ENCODE measurements at places on chromosomes 3 and 15.

DNA sequence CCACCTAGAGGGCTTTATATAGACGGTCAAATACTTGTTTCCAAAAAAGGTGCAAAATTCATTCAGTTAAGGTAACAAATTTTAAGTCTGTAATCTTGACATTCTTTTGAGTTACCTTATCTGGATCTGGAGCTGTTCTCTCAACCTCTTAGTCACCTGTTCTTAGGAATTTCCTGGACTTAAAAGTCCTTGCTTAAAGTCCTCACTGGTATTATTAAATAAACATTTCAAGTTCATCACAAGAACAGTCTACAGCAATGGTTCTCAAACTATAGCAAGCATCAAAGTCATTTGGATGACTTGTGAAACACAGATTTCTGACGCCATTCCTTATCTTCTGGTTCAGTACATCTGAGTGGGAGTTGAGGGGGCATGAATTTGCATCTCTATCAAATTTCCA is 122.9 kb upstream of the GOLIM4 start:
- DNase-seq = no peak

- no peak for DNase-seq
Measured at GRCh38 chr15:91887321-91887720, 33.8 kb downstream of the SLCO3A1 start.

DNA sequence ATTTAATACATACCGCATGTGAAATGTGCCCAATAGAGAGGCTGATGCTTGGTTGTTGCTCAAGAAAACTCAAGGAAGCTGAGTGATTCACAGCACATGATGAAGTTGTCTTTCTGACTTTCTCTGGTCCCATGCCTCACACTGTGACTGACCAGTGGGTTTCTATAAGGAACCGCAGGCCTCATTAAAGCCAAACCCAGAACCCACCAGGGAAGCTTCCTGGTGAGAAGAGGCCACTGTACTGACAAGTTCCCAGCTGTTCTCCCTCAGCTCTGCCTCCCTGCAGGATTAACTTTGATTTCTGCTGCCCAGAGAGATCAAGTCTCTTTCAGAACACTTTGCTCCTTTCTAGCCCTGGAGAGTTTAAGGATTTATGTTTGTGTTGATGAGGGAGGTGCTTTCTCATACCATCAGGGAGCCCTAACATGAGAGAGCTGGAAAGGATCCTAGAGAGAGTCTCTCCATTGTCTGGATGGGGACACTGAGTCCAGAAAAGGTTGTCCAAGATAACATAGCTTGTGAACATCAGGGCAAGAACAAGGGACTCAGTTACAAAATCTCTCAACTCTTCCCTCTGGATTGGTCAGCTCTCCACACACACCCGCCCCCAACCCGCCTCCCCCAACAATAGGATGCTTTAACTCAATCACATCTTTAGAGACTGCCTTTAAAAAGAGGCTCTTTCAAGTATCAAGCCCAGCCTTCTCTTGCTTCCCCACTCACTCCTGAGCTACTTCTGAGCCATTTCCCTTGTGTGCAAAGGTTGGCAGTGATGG is 303.2 kb upstream of the TLE3 start:
- DNase-seq = no peak

GRCh38 chr3:114879059-114880031 is 267.7 kb downstream of the ZBTB20 start:
- DNase-seq = no peak

DNA sequence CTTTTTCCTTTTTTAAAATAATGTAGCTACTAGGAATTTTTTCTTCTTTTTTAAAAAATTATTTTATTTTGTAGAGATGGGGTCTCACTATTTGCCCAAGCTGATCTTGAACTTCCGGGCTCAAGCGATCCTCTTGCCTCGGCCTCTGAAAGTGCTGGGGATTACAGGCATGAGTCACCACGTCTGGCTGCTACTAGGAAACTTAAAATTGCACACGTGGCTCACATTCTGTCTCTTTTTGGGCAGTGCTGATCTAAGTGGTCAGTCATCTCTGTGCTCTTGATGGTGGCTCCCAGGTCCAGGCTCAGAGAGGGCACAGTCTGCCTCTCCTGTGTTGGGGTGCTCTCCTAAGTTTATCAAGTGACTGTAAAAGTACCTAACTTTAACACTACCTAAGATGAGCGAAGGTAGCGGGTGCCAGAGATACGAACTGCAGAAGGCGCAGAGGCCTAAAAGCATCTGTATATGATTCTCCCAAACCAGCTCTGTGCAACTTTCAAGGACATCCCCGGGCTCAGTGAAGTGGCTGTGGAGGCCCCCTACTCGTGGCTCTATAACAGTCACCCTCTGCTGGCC is 52.9 kb upstream of the SEC13 start:
- no peak for DNase-seq

DNA sequence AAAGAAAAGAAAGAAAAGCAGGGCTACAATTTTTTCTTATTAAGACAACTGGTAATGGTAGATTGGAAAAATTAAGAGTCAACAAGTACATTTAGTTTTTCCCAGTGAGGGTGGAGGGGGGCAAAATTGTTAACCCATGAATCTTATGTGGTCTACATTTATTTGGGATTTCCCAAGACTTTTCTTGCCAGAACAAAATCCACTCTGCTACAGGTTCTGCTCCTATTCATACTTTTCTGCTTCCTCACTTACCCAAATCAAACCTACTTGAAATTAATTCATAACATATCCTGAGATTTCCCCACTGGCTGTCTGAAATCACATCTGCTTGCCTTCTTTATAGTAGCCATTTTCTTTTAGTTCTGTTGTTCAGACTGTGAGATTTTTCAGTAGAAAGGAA is 41.1 kb downstream of the VGLL3 start:
- no peak for DNase-seq

- DNase-seq = no peak
Measured at GRCh38 chr3:17800232-17800631, 57.8 kb upstream of the TBC1D5 start.

GRCh38 chr3:19347671-19348070 is 199.4 kb downstream of the KCNH8 start:
- no peak for DNase-seq

DNA sequence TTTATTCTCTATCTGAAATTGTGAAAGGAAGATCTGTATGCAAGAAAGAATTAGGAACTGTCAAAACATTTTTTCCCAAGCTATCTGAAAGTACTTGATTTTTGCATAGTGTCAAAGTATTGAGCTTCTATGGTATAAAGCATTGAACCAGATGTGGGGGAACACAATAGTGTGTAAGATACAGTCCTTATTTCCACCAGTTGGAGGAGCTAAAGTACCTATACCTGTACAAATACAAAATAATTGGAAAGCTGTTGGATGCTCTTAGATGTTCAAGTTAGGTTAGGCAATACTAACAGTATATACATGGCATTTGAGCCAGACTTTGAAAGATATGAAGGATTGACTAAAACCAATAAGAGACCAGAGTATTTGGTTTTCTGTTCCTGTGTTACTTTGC is 148.4 kb downstream of the B3GALNT1 start:
- no peak for DNase-seq

GRCh38 chr3:196969134-196969659 is 564 bp upstream of the PIGZ start:
- DNase-seq = no peak

DNA sequence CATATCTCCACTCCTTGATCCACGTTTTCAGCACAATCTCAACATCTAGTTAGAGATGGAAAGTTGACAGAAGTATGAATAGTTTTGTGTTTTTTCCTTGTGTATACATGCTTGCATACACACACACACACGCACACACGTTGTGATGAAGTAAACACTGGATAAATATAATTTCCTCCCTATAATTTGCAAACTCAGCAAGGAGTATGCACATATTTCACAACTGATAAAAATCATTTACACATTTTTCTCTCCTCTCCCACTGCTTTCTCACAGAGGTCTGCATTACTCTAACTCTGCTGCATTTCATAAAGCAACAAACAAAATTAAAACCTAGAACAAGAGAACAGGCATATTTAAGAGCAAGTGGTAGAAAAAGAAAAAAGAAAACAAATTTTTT is 320.9 kb downstream of the ERC2 start:
- no peak for DNase-seq

- DNase-seq = no peak
Measured at GRCh38 chr3:150544041-150544440, 2.3 kb downstream of the SERP1 start.

GRCh38 chr3:43255662-43256061 is 30.7 kb upstream of the SNRK start:
- DNase-seq = no peak

DNA sequence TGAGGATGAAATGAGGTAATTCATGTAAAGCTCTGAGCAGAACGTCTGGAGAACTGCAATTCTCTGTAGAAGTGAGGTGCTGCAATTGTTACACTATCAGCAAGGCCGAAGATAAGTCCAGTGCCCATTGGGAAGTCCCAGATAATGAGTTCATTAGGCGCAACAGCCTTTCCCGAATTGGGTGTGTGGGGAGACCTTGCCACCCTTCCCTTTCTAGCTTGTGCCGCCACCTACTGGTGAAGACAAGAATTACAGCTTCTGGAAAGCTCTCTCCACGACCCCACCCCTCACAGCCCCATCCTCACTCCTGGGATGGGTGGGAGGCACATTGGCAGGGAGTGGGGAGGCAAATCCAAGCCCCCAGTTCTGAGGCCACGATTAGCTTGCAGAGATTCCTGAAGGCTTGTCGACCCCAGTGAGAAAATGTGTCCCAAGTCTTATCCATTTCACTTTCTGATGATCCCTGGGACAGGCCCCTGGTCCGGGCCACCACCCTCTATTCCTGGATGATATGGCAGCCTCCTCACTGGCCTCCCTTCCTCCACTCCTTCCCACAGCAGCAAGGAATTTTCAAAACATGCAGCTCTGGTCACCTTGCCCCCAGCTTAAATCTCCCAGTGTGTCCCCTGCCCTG is 36.4 kb downstream of the FAM3D start:
- DNase-seq = no peak

DNA sequence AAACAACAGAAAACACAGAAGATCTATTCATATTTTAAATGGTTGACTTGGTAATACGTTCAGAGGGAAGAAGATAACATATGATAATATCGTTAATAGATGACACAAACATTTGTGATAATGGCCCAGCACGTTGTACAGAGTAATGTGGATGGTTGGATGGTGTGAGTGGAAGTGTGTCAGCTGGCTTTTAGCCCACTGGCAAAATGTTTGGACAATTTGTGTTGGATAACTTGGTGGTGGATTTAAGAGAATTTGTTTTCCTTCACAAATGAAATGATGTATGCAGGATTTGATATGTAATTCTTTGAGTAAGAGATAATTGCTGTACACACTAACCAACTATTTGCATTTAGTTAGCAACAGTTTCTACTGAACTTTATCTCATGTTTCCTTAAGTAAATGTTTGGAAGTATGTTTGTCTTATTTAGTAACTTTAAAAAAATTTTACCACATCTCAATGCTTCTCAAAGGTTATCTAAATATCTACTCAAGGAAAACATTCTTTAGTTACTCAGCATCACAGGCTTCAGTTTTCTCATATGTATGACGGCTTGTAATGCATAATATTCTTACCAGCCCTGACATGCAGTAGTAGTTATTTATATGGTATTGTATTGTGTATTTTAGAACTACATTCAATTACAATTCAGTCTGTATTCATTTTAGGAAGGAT is 328.5 kb upstream of the GOLIM4 start:
- no peak for DNase-seq

DNA sequence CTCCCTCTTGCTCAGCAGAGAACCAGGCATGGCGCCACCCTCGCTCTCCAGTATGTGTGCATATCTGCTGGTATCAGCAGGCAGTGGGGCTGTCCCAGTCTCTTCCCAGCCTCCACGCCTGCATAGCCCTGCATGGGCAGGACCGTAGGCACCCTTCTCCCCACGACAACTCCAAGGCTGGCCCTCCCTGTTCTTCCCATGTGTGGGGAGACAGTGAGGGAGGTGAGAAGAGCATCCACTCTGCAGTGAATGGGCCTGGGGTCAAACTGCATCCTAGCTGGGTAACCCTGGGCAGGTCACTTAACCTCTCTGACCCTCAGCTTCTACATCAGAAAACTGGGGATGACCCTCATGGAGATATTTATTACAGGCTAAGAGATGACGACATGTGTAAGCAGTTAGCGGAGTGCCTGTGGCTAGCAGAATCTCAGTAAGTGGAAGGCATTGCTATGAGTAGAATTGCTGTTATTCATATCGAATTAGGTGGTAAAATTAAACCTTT is 13.3 kb upstream of the SSUH2 start:
- DNase-seq = no peak

DNA sequence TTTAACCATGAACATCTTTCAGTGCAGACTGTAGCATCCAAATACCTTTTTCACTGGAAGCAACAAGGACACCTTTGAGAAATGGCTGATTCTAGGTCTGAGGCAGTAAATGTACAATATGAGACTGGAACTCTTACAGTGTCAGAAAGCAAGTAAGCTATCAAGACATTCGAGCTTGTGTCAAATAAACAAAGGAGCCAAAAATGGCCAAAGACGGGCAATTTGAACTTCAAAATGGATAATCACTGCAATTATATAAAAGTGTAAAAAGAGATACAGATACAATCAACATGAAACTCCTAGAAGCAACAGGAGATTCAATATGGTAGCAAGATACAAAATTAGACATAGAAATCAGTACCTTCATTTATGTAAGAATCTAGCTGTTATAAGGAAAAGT is 138.5 kb upstream of the CCDC54 start:
- DNase-seq = no peak

GRCh38 chr15:37109872-37110572 is 9.7 kb upstream of the MEIS2 start:
- DNase-seq = no peak

DNA sequence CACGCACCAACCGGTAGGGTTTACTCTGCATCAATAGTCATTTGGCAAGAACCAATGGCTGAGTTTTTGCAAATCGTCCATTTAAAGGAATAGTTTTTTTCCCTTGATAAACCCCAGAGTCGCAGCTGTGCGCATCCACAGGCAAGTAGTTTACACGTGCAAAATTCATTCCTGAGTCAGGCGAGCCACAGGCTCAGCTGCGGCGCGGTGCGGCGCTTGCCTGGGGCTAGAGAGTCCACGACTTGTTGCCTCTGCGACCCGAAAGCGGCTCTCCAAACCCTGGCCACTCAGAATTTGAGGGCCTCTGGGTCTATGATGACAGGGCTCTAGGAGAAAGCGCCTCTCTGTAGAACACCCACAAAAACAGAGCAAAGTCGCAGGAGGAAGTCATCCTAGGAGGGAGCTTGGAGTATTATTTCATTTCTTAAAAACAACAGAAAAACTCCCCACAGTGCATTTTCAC is 36.7 kb downstream of the ZIC4 start:
- DNase-seq = no peak

GRCh38 chr3:136984837-136985236 is 27.1 kb downstream of the IL20RB start:
- peak; percentile 60 for DNase-seq

Data from epithelial cell of prostate (primary cell).